Large intestine (tissue), 12 donors: ENCODE measurements at places on chromosomes 4 and X.

GRCh38 chr4:48205107-48205506 is 64.5 kb downstream of the TEC start:
- no peak for DNase-seq

DNA sequence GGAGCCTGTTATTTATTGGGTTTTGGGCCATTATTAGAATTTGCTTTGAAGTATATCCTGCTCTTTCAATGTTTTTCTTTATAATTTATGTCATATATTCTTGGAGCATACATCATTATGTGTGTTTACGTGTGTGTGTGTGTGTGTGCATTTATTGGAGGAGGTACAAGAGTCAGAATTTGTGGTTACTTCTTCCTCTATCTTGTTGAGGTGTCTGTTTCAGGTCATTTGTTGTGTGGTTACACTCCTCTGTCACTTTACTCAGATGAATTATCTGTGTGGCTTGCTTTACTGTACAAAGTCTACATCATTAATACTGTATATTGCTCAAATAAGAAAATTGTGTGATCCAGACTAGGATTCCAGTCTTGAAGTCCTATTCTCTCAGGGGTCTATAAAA is 1957.4 kb upstream of the TENM3 start:
- DNase-seq: no peak

- no peak for DNase-seq
These were observed 224.5 kb downstream of the TEX13C start for GRCh38 chrX:125544031-125544660.

GRCh38 chrX:87236830-87237440 is 280.7 kb upstream of the KLHL4 start:
- no peak for DNase-seq

DNA sequence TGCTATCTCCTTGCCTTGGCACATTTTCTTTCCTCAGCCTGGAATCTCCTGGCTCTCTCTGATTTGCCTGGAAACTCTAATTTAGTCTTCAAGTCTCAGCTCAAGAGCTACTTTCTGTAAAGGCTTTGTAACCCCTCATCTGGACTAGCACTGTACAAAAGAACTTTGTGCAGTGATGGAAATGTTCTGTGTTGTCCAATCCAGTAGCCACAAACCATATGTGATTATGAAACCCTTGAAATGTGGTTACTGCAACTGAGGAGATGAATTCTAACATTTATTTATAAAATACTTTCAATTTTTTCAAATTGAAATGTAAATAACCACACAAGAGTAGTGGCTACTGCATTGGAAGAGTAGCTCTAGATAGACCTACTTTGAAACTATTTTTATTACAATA is 66.6 kb upstream of the HS3ST1 start:
- no peak for DNase-seq
